ENCODE measurements at places on chromosomes 1 and 21.

DNA sequence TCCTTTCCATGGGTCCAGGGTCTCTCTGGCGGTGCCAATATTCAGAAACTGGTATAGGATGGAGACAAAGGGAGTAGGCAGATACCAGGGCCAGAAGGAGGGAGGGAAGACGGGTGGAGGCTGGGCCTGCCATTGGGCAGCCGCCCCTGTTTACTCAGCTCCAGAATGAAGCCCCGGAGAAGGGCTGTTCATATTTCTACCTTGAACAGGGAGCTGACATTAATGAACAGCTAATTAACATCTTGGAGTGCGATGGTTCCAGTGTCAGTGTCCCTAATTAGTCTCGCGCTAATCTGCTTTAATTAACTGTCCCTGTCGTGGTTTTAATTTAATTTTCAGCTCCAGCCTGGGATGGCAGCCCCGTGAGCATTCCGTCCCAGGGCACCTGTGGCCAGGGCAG lies 113.8 kb downstream of the EPHB2 start:
- DNase-seq, result no peak

GRCh38 chr1:244092964-244093638 lies 42.0 kb downstream of the ZBTB18 start:
- no peak for DNase-seq

DNA sequence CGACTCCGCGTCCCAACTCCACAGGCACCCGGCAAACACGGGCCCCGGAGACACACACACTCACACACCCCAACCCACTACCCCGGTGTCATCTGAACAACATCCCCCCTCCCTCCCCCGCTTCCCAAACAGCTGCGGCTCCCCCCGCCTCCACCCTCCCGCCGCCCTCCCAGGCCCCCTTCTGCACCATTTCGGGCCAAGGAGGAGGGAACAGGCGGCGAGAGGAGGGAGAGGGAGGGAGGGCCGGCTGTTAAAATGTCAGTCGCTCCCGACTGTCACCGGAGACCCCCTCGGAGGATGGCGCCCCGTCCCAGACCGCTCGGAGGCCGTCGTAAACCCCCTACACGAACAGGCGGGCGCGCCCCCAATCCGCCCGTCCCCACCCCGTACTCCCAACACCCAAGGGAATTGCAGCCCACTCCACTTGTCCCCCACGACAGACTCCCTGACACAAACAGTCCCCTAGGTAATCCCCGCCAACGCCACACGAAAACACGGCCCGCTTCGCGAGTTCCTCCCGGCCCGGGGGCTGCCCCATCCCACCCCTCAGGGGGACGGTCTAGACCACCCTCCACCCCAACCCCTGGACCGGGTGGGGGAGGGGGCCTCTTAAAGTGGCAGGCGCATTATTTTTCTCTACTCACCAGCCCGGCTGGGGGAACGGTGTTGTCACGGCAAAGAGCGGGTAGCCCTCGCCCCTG lies 583 bp downstream of the MEF2D start:
- peak; percentile 75 for DNase-seq

GRCh38 chr1:31043631-31044030 lies 21.9 kb downstream of the PUM1 start:
- DNase-seq, result no peak

GRCh38 chr1:168474322-168474721 lies 69.5 kb downstream of the XCL2 start:
- DNase-seq, result no peak

GRCh38 chr1:165060285-165060793 lies 296.2 kb downstream of the LMX1A start:
- DNase-seq, result no peak
